Naive thymus-derived CD8-positive, alpha-beta T cell (primary cell): ENCODE measurements at places on chromosomes 4 and X. TPM values are rescaled to one million over a fixed set of nuclear protein-coding genes. Genes with fewer than 3 reads are reported as not detected.

NALF2 gene
- total RNA-seq = not detected

GAGE2A gene
- total RNA-seq = not detected

GPRIN3 gene
- total RNA-seq = 6.3 TPM

- H3K4me1 ChIP-seq = no peaks in the 10 kb centered on the region
- no peak for DNase-seq
- H3K27ac ChIP-seq = no peak overlapping the region
- H3K36me3 ChIP-seq = no peaks in the 10 kb centered on the region
Observed at GRCh38 chr4:37516057-37516775, 170.0 kb downstream of the RELL1 start.

DNA sequence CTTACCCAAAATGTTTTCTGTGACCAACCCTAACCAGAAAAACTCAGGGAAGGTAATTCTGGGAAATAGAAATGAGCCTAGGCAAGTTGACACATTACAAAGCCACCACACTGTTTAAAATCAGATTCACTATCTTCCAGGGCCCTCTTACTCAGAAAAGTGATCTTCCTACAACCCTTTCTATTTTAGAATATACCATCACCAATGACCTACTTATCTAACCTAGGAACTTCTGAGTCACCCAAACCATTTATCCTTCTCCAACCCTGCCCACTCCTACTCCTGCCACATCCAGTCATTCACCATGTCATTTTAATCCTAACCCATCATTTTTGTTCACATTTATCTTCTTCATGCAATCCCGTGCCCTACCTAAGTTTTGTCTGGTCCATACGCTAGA lies 89.9 kb downstream of the FTHL17 start:
- H3K4me3 ChIP-seq = no peak overlapping the region
- H3K36me3 ChIP-seq = peaks cover 5% of the 10 kb centered on the region
- H3K27ac ChIP-seq = no peak overlapping the region
- no peak for DNase-seq
- no peaks in the 10 kb centered on the region for H3K4me1 ChIP-seq

KDM5C gene
- total RNA-seq = 153 TPM

DNA sequence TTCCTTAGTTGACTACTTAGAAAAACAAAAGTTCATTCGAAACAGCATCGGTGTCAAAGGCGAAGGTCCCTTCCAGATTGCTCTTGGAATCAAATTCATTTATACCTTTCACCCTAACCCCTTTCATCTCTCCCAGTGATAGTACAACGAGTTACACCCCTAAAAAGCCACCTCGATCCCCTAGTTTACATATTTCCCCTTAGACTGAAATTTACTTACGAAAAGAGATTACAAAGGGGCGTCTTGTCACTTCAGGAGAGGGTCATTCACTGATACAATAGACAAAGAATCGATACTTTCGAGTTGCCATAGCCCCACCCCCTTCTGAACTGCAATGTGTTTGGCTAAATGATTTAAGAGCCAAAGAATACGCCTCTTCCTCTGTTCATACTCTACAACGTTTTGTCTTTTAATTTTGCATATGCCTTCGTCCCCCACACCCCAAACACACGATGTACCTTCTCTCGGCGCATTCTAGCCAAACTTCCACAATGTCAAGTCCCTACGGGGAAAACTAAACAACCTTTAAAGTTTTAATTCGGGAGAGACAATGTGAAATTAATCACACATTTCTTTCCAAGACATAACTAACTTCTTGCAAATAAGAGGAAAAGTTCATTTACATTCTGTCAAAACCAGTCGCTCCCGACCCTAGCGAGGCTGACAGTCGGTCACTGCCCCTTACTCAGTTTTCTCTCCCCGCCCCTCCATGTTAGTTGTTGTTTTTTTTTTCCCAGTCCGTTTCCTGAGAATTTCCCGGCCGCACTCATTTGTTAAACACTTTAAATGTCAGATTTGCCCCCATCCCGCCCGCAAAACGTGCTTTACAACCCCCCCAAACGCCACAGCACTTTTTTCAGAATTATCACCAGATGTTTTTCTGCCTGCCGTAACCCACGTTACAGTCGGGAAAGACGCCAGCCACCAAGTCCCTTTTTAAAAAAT lies 88.6 kb downstream of the HPRT1 start:
- peaks cover 22% of the 10 kb centered on the region for H3K27me3 ChIP-seq
- peak overlapping the region; percentile 66 for H3K27ac ChIP-seq
- peaks cover 20% of the 10 kb centered on the region for H3K4me1 ChIP-seq
- peak overlapping the region; percentile 88 for H3K4me3 ChIP-seq
- DNase-seq = no peak

TMEM150C gene
- not detected for total RNA-seq

- no peak overlapping the region for H3K27ac ChIP-seq
- DNase-seq = peak; percentile 29
- no peak overlapping the region for H3K4me3 ChIP-seq
- H3K36me3 ChIP-seq = no peaks in the 10 kb centered on the region
Observed at GRCh38 chrX:107537815-107538214, 88.4 kb downstream of the FRMPD3 start.

- no peaks in the 10 kb centered on the region for H3K27me3 ChIP-seq
- no peak for DNase-seq
- H3K4me3 ChIP-seq = no peak overlapping the region
Observed at GRCh38 chr4:75834772-75835154, 67.5 kb downstream of the PPEF2 start.

LANCL3 gene
- 0.03 TPM for total RNA-seq

MAGT1 gene
- total RNA-seq = 35.0 TPM

FAM9B gene
- not detected for total RNA-seq

GRCh38 chr4:3671571-3672464 lies 94.4 kb upstream of the ADRA2C start:
- H3K36me3 ChIP-seq = no peaks in the 10 kb centered on the region
- DNase-seq = no peak
- H3K4me3 ChIP-seq = no peak overlapping the region
- no peaks in the 10 kb centered on the region for H3K4me1 ChIP-seq
- no peak overlapping the region for H3K27ac ChIP-seq
- H3K27me3 ChIP-seq = peaks cover 3% of the 10 kb centered on the region

SUPT20HL1 gene
- total RNA-seq = not detected

DNA sequence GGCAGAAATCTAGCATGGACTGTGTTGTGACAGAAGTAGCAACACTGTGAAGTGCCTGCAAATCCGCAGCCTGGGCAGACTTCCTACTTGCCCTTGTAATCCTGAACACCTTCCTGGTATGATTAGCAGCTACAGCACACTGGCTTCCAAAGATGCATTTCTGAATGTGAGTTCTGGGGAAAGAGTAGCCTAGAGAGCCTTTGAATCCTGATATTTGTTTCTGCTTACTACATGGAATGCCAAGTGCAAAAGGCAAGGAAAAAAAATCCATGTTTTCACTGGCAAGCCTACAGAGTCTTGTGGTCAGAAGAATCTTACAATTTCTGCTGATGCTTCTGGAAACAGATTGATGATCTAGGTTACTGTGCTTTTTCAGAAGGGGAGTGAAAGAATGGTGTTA lies 223.7 kb downstream of the COL25A1 start:
- DNase-seq = no peak
- H3K27me3 ChIP-seq = peaks cover 4% of the 10 kb centered on the region
- no peak overlapping the region for H3K4me3 ChIP-seq
- no peaks in the 10 kb centered on the region for H3K36me3 ChIP-seq
- H3K4me1 ChIP-seq = no peaks in the 10 kb centered on the region
- no peak overlapping the region for H3K27ac ChIP-seq

DNA sequence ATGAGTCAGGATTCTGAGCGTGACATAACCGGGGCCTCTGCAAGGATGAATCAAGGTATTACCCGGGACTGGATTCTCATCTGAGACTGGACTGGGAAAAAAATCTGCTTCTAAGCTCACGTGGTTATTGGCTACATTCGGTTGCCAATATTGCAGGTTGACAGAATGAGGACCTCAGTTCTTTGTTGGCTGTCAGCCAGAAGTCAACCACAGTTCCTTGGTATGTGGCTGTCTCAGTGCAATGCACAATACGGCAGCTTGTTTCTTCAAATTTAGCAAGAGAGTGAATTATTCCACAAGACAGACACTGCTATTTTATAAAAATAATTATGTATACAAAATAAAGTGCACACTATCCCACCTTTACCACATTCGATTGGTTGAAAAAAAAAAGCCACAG lies 424.2 kb downstream of the KLHL4 start:
- H3K4me1 ChIP-seq = no peaks in the 10 kb centered on the region
- H3K4me3 ChIP-seq = no peak overlapping the region
- H3K27ac ChIP-seq = no peak overlapping the region
- H3K27me3 ChIP-seq = no peaks in the 10 kb centered on the region
- no peak for DNase-seq
- no peaks in the 10 kb centered on the region for H3K36me3 ChIP-seq

COL4A6 gene
- not detected for total RNA-seq
